ENCODE measurements at places on chromosomes 1 and 21.
A peak's percentile ranks its signal among the peaks of the same experiment; 100 is the strongest.

DNA sequence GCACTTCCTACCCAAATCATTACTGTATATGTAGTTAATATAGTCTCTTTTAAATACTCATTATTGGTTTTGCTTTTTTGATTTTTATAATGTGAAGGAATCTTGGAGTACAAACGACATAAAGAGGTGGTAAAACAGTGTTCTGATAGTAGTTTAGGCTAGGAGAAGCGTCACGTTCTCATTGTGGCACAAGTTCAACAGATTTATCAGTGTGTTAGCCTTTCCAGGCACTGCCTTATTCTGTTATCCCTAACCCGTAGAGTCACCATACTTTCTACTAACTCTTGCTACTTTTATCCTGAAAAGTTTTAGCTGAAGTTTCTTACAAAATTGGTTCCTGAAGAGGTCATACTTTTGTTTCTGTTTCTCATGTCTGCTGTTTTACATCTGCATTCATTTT, 174.6 kb upstream of the CACYBP start:
- DNase-seq = no peak

- DNase-seq = no peak
These were observed 48.3 kb upstream of the SLC22A15 start for GRCh38 chr1:115927971-115928370.

- no peak for DNase-seq
These were observed 17.9 kb upstream of the ZBTB21 start for GRCh38 chr21:42027822-42028765.

DNA sequence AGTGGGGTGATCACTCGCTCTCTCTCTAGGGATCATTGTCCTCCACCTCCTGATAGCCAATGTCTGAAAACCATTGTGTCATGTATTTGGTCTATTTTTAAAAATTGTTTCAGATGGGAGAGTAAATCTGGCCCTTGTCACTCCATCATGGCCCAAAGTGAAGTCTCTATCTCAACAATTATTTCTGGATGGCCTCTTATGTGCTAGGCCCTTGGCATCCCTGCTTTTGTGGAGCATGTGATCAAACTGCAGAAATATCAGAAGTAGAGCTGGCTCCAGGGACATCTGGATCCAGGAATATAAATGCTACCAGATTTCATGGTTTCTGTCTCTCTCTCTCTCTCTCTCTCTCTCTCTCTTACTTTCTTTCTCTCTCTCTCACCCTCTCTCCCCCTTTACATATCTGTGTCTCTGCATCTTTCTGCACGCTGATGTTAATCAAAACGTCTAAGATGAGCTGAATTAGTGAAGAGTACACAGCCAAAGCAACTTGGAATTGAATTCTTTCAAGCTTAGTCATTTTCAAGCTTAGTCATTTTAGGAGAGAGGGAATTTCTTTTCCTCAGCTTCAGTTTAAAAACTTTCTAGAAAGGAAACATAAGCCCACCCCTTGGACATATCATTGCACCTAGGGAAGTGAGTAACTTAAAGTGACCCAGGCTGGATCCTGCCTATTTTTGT, 47.4 kb upstream of the DOCK7 start:
- DNase-seq = no peak

DNA sequence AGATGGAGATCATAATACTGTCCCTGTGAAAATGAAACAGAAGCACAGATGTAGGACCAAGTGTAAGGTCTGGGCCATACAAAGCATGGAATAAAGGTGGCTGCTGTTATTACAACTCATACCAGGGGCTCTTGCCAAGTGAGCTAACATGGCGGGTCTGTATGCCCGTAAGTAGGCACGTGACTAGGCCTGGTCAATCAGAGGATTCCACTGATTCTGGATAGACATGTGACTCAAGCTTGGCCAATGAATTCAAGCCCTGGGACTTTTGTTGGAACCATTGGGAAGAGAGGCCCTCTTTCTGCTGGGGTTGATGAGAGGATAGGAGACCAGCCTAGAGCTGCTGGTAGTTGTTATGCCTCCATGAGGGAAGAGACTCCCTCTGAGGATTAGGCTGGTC, 47.8 kb upstream of the WNT4 start:
- no peak for DNase-seq

GRCh38 chr1:162388083-162388594, 6.6 kb downstream of the C1orf226 start:
- DNase-seq = no peak

DNA sequence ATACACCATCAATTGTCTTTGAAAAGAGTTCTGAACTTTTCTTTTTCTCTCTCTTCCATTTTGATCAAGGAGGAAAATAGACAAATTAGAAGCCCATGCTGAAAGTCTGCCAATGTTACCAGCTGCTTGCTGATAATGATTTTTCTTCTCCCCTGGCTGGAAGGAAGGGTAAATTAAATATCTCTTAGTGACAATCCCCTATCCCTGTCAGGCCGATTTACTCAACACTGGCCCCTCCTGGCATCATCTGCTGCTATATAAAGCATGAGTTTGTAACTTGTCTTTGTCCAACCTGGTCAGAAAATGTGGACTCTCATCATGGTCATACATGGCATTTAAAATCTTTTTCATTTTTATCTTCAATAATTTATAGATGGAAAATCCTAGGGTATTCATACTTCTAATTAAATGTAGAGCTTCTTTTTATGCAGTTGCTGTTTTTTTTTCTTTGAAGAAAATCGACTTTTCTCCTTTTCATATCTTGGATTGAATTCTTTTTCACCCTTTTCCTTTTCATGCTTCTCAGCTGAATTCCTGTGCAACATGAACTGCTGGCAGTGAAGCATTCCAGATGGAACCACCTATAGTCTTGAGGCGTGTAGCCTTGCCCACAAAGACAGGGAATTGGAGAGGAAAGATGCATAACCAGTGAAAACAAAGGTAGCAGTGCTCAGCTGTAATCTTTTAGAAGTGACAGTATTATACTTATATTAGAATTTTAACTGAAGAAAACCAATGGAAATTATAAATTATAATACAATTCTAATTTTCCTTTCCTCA, 214.7 kb upstream of the PTGFR start:
- no peak for DNase-seq

DNA sequence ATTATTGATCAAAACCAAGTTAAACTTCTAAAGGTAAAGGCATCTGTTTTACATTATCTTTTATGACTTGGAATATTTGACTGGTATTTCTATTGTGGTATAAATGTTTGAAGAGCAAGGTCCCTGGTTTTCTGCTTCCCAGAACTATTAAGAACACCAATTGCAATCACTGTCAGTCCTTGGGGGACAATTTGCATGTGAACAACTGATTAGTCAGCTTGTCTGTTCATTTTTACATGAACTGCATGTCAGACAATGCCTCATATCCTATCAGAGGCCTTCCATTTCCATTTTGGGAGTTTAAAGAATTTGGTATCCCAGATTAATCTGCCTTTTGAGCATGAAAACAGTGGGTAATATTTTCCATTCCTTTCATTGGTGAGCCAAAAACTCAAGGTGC, 654.9 kb upstream of the USP24 start:
- DNase-seq = no peak

- DNase-seq = no peak
These were observed 5.5 kb downstream of the C1QTNF12 start for GRCh38 chr1:1240822-1241587.

DNA sequence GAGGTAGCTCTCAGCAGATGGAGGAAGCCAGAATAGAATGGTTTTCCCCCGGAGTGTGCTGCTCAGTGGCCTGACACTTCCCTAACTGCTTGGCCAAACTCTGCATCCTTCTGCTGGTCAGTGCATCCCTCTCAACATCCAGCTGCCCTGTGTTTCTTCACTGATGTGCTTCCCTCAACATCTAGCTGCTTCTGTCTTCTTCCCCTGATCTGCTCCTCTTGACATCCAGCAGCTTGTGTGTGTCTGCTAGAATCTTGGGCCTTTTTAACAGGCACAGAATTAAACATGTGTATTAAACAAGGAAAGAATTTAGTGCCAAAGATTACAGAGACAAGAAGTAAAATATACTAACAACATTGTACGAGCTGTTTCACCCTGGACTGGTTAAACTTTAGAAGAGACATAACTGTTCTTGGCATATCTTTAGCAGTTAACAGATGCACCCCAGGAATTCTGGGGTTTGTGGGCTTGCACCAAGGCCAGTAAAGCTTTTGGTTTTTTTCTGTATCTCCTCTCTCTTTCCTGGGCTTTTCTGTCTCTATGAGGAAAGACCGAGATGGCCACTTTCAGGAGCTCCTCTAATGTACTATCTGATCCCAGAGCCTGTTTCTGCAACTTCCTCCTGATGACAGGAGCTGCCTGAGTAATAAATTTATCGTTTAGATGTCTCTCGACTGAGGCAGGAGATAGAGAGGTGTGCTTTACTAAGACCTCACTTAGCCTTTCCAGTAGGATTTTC, 34.8 kb upstream of the HSD3B1 start:
- DNase-seq = no peak

DNA sequence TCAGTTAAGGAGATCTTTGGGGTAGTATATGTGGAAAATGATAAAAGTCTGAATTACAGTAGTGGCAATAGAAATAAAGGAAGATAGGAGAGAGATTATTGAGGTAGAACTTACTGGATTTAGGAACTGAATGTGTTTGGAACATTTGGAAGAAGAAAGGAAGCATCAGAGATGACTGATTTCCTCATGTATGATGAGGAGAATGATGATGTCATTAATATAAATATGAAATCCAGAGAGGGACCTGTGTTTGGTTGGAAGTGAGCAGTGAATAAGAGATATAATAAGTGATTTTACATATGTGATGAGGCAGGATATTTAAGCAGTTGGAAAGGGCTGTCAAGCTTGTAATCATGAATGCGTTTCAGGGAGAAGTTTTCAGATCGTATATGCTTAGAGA, 86.3 kb downstream of the SYT14 start:
- no peak for DNase-seq

DNA sequence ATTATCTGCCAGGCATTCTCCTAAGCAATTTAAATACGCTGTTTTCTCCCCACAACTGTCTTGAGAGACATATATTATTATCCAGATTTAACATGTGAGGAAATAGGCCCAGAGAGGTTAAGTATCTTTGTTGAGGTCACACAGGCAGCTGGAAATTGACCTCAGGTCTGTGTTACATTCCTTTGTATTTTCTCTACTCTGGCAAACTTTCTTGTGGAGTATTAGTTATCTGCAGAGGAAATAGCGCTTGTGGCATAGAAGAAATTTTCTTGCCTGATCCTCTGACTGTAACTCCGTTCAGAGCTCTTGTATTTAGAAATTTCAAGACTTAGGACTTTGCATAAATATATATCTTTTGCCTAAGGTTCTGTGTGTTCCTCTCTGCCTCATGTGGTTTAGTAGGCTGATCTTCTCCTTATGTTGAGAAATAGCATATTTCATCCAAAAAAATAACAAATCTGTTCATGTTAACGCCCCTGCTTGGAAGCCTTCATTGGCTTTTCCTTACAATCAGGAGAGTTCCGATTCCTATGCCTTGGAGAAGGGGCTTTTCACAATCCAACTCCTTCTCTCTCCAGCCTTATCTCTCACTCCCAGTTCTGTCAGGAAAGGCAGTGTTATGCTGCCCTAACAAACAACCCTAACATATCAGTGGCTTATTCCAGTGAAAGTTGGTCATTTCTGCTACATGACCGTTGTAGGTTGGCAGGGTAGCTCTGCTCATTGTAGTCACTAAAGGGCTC, 2.5 kb upstream of the JUN start:
- DNase-seq = no peak

DNA sequence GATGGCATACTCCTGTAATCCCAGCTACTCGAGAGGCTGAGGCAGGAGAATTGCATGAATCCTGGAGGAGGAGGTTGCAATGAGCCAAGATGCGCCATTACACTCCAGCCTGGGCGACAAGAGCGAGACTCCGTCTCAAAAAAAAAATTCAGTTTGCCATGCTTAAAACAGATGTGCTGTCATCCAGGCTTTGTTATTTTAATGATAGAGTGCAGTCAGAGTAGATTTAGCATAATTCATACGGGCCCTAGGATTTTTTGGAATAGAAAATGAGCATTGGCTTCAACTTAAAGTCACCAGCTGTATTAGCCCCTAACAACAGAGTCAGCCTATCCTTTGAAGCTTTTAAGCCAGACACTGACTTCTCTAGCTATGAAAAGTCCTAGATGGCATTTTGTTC, 124.6 kb downstream of the RASAL2 start:
- DNase-seq = no peak

DNA sequence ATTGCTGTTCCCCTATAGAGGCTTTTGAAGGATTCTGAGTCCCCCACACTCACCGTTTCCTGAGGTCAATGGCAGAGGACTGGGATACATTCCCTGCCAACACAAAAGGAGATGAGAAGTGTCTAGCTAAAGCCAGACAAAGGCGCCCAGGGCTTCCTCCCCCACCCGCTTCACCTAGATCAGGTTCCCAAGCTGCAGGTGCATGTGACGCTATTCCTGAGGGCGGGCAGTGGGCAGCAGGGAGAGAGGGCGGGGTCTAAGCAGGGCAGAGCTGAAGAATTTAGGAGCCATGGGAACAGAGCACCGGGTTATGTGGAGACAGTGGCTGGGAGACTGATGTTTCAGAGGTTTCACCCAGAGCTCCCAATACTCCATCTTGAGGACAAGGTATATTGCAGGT, 6.0 kb upstream of the ARHGEF2 start:
- no peak for DNase-seq

DNA sequence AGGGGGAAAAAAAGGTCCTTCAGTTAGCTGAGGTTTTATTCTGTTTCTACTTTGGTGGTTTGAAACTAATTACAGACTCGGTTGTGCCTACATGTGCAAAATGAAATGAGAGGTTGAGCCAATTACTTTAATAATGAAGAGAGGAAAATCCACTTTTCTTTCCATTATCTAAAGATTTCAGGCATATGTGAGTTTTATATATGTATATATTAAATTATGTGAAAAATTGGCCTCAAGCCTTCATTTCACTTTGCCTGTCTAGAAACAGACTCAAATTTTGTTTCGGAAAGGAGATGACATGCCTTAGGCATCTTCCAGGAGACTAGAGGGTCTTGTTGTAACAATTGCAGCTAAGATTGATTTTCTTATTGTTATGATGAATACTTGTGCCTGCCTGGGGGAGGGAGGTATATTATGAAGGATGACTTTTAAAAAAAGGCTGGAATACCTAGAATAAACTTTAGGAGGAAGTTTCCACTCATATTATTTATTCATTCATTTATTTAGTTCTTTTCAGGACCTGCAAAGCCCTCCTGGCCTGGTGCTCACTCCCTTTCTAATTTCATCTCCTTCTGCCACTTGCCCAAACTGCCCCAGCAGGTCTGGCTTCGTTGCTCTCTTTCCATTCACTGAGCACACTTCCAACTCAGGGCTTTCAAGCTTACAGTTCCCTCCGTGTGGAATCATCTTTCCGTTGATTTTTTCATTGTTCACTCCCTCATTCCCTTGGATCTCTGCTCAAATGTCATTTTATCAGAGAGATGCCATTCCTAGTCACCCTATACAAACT, 94.2 kb upstream of the HOOK1 start:
- no peak for DNase-seq

- DNase-seq = peak; percentile 9
These were observed 8.7 kb downstream of the TFF3 start for GRCh38 chr21:42306366-42307035.

GRCh38 chr1:196690582-196690981, 38.7 kb downstream of the CFH start:
- DNase-seq = no peak

- DNase-seq = peak; percentile 67
These were observed 316 bp downstream of the AP4B1 start for GRCh38 chr1:113904293-113904673.
